Cardiac septum (tissue), 1 donor: ENCODE measurements at places on chromosomes 3 and 15. TPM values are rescaled to one million over a fixed set of nuclear protein-coding genes. Genes with fewer than 3 reads are reported as not detected.

GRCh38 chr3:43515208-43515917 lies 106.4 kb downstream of the ANO10 start:
- no peak for DNase-seq

- no peak for DNase-seq
Measured at GRCh38 chr3:5583920-5584319, 396.4 kb downstream of the EDEM1 start.

- DNase-seq, result no peak
Measured at GRCh38 chr3:55893045-55893664, 406.0 kb upstream of the WNT5A start.

DNA sequence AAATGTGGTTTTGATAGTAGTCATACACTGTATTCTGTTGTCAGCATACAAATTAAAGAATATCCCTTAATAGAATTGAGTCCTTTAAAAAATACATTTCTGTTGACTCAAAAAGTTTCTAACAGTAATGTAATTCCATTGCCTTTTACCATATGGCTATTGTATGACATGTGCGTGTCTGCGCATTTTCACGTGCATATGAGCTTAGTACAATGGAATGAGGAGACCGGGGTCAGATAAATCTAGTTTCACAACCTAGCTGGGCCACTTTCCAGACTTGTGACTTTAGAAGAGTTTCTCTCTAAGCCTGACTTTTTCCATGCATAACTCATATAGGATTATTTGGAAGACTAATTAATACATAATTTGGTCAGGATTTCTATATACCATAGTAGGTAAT lies 38.7 kb downstream of the ZBTB38 start:
- no peak for DNase-seq

- no peak for DNase-seq
Measured at GRCh38 chr3:114487502-114487901, 193.7 kb downstream of the TIGIT start.

- no peak for DNase-seq
Measured at GRCh38 chr15:67108122-67108961, 42.9 kb downstream of the SMAD3 start.

- DNase-seq, result peak; percentile 83
Measured at GRCh38 chr3:131543714-131544113, 40.9 kb upstream of the MRPL3 start.

DNA sequence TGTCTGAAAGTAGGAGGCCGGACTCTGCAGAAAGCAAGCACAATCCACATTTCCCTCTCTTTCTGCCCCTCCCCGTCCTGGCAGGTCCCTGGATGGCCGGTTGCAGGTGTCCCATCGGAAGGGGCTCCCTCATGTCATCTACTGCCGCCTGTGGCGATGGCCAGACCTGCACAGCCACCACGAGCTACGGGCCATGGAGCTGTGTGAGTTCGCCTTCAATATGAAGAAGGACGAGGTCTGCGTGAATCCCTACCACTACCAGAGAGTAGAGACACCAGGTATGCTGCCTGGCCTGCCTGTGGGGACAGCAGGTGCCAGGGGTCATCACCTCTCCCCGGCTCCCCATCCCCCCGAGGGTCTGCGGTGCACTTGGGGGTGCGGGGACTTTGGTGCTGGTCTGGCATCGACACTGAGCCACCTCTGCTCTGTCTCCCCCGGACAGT lies 89.6 kb downstream of the AAGAB start:
- no peak for DNase-seq

- no peak for DNase-seq
Measured at GRCh38 chr3:156559321-156559720, 4.4 kb upstream of the SSR3 start.

- DNase-seq, result no peak
Measured at GRCh38 chr3:150242220-150242936, 165.7 kb upstream of the TSC22D2 start.

DNA sequence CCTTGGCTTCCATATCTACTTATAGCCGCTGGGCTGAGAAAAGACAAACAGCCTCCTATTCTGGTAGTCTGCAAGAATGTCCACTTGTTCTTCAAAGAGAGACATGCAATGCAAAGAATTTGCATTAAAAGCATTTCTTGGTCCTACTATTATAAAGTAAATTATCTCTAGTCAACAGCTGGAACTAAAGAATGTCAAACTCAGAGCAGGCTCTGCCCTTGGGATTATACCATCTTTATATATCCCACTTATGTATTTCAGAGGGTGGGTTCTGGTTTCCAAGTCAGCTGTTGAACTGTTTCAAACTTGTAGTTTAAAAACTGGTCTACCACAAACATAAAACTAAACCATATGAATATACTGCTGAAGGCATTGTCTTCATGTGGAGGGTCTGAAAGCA lies 7.0 kb upstream of the ACTC1 start:
- DNase-seq, result no peak

DNA sequence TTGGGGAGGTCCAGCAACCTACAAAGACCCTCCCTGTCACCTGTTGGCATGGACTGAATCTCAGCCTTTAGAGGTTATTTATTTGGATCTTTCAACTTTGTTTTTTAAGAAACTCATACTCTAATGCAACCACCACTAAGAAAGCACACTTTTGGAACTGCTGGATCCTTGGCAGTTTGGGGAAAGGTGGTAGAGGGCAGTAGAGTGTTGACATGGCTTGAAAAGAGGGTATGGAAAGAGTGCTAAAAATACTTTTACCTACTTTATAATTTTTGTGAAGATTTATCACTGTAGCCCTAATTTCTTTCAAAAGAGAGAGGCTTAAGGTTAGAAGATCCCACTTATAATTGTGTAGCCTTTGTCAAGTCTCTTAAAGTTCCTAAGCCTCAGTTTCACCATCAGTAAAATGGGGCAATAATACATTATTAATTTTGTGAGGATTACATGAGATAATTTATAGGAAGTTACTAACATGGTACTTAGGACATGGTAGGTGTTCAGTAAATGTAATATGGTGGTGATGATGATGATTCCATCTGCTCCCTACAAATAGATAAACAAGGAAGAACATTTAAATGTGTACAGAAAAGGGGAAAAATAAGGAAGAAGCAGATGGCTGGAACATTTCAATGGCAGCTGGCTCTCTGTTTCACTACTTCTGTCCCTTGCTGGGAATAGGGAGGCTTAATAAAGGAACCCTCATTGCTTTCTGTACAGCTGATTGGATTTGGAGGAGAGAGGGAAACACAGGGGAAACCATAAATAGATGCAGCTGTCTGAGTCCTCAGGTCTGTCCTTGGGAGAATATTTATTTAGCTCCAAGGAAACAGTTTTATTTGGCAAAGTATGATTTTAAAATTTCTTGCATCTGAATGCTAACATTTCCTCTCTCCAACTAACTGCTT lies 208.4 kb upstream of the ADAMTS9 start:
- DNase-seq, result no peak

- DNase-seq, result no peak
Measured at GRCh38 chr3:110799271-110799670, 272.3 kb upstream of the NECTIN3 start.

DNA sequence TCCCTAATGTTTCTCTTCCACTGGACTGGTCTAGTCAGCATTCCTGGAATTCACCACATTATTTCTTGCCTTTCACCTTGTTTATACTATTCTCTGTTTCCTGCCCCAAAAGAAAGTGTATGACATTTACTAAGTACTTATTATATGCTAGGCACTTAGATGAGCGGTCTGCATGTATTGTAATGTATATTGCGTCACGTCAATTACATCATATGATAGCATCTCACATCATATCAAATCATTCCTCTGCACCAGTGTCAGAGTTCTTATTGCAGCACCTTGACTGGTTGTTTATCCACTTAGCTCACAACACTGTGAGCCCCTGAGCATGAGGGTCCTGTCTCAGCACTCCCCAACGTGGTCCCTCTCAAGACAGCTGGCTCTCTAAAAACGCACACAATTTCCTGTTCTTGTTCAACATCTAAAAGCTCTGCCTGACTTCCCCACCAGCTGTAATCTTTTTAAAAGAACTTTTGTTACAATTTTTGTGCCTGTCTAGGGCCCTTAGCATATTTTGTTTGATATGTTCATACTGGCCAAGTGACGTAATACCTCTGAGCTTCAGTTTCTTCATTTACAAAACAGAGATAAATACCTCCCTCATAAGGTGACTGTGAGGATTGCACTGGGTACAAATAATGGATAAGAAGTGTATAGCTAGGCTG lies 58.8 kb downstream of the ARHGAP31 start:
- DNase-seq, result no peak

DNA sequence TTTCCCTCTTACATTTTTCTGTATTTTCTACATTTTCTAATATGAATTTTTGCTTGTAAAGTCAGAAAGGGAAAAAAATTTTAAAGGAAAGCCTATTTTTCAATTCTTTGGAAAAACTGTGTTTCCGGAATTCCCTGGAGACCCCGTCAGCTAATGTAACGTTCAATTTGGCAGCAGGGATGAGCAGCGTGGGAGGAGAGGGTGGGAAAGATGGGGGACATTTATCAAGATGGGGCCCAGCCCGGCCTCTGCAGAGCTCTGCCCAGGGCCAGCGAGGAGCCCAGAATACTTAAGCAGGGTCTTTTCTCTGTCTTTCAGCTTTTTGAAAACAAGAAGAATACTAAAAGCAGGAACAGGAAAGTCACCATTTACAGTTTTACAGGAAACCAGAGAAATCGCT lies 129.0 kb downstream of the LRRK1 start:
- peak; percentile 66 for DNase-seq

DNA sequence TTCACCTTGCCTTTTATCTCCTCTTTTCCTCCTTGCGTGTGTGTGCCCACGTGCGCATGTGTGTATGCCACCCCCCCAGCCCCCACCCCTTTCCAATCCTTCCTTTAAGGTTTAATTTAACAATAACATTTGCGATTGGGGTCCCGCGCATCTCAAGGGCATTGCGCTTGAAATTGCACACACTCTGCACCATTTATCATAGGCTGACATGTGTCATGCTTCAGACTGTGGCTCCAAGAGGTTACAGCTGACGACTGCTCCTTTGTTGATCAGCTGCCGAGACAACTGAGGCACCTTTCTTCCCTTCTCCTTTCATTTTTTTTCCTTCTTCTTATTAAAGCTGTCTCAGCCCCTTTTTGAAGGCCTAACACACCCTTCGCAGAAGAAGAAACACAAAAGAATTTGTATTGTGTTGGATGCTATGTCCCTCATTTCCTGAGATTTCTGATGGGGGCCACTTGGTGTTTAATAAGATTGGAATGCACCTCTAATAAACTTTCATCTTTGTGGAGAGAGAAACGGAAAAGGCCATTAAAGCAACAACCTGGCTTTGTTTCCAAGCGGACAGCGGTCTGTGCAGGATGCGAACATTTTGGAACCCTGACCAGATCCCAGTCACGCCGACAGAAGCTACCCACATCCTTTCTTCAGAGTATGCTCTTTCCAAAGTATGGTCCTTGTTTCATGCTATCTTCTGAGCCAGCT lies 470.1 kb downstream of the MCTP2 start:
- no peak for DNase-seq

DNA sequence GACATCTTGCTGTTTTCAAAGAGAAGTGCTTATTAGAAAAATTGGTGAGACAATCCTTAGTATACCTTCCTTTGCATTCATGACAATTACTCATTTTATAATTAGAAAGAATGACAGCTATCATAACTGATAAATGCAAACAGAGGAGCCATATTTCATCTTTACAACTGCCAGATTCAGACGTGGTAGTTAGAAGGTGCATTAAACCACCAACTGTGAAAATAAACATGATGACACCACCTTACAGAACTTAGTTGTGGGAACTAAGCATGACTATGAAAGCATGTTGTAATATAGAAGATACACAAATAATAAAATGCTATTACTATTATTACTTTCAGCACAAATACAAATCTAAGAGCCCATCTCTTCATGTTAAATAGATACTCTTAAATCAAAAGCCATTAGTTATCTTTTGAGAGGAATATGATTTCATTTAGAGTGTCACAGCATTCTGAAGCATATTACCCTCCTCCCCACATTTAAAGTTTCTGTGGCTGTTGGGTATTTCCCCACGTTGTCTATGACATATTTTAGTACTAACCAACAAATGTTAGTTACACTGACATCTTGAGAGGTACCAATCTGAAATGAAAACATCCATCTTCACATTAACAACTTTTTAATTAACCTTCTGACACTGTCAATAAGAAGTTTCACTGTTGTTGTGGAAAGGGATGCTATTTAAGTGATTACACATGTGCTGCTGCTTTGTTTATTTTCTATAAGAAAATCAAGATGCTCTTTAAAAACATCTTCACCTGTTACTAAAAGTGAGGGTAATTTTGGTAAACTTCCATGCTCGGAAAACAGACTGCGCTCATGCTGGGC lies 163.8 kb downstream of the LSAMP start:
- no peak for DNase-seq

GRCh38 chr15:89599021-89599420 lies 23.8 kb downstream of the TICRR start:
- no peak for DNase-seq

TLR9 gene
- total RNA-seq, result 0.16 TPM

SERPINI2 gene
- total RNA-seq, result 0.46 TPM

BTD gene
- total RNA-seq, result 7.7 TPM

PEX5L gene
- 0.11 TPM for total RNA-seq
